Activated T-helper 17 cell treated with anti-CD3 and anti-CD28 coated beads, Interleukin-2, amount 50 U/mL, for 72 hours (primary cell): ENCODE measurements at places on chromosomes 2 and 18. TPM values are rescaled to one million over a fixed set of nuclear protein-coding genes. Genes with fewer than 3 reads are reported as not detected.
A peak's percentile ranks its signal among the peaks of the same experiment; 100 is the strongest.

- no peak for ATAC-seq
Measured at GRCh38 chr2:121723316-121723715, 13.4 kb downstream of the NIFK start.

GRCh38 chr18:79819968-79820351 is 22.2 kb downstream of the KCNG2 start:
- ATAC-seq = no peak

RPRM gene
- total RNA-seq = not detected

GRCh38 chr2:181465676-181466375 is 8.6 kb downstream of the ITGA4 start:
- ATAC-seq = peak; percentile 22

FAM110C gene
- 2.2 TPM for total RNA-seq

DSG2 gene
- total RNA-seq = 0.11 TPM

ANKRD30BL gene
- not detected for total RNA-seq

DNA sequence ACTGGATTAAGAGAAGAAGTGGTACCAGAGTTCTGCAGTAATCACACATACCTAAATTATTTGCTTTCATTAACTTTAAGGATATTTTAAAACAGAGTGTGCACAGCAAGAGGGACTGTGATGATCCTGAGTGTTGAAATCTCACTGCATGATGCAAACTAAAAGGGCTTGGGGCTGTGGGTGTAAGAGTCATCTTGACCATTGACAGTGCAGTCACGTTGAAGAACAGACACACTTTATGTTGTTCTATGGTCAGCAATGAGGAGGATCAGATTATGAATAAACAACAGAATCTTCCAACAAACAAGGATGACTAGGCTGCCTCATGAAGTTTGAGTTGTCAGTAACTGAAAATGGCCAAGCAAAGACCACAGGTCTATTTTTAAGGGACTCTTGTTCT is 87.2 kb upstream of the GALNT5 start:
- ATAC-seq = no peak

GRCh38 chr2:177211169-177211568 is 1.4 kb upstream of the HNRNPA3 start:
- ATAC-seq = no peak

GRCh38 chr2:235829726-235830125 is 335.9 kb downstream of the AGAP1 start:
- ATAC-seq = no peak

DNA sequence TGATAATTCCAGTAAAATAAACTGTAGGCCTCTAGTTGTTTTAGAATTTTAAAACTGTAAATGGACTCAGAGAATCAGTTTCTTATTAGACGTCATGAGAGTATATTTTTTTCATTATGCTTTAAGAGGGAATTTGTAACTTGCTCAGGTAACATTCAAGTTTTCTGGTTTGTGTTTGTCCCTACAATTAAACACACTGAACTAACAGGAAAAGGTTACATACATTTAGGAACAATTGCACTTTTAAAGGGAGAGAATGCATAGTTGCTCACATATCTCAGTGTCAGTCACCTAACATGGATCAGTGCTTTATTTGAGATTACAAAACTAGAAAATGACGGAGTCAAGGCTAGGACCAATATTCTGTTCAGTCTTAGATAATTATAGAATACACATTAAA is 3.1 kb downstream of the COL3A1 start:
- ATAC-seq = no peak

DNA sequence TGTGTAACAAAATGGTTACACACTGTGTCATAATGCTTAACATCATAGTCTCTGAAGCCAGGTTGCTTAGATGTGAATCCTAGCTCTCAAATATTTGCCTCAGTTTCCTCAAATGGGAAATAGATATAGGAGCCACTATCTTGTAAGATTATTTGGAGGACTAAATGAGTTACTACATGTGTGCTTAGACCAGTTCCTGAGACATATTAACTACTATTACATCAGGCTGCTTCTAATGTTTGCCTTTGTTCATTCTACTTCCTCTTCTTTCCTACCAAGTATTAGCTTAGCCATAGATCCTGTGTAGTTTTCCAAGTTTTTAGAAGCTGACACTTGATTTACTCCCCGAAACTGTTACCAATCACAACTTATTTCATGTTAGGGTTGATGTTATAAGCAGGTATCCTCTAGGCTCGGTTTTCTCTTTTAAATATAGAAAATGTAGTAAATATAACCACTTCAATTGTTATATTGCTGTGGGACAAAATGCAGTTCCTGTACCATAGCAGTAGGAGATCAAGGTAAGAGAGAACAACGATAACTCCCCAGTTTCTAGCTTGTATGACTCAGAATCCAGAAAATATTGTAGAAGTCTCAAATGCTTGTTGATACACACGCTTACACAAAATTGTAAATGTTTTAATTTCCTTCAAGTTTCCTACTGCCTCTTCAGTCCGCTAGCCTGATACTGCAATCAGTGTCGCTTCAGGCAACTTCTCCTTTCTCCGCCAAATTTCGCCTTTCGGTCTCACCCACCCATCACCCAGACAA is 751 bp upstream of the DNAJC10 start:
- ATAC-seq = peak; percentile 53

DNA sequence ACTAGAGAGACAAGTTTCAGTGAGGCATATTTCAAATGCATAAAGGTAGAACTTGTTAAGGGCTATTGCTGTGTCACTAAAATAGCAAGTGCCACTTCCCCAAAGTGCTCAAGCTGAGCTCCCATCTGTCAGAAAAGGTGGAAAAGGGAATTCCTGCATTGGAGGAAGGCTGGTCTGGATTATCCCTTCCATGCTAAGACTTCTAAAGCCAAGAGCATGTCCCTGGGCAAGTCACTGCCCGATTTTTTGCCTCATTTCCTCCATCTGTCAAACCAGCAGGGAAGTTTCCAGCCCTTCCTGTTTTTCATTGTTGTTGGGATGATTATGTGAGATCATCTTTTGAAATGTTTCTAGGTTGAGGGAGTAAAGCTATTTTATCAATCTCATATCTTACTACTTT is 175.5 kb downstream of the SETBP1 start:
- ATAC-seq = no peak

DNA sequence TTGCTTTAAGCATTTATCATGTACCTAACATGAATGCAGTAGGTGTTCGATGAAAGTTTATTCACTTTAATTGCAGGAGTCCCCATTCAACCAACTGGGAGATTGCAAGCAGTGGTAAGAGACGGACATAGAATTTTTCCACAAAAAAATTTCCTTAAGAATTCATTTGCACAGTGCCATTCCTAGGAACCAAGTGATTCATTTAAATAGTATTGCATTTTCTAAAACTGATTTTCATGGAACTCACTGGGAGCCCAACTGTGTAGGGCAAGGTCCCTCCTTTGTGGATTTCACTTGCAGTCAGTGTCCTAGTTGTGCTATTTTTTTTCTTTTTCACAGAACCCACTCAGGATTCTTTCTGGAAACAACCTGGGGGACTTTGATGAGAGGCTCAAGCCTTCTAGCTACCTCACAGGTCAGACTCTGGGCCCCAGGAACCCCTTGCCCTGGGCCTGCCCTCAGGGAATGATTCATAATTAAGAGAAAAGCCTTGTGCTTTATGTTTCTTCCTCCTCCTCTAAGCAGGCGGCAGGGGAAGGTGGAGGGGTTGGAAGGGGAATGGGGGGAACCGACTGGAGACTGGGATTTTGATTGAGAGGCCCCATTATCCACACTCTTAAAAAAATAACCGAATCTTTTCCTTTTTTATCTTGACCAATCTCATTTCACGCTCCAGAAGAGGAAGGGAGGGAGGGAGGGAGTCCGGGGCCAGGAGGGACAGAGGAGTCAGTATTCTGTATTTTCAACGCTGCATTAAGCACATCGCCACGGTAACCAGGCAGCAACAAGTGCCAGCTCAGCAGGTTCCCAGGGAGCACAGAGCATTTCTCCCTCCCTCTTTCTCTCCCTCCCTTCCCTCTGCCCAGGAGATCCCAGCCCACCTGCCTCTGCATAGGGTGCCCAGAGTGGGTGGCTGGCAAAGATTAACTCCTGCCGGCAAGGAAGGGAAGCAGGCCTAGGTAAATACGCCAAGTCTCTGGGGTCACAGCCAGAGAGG is 51.8 kb downstream of the PSD4 start:
- ATAC-seq = no peak

ABCG8 gene
- total RNA-seq = not detected

HOXD13 gene
- total RNA-seq = not detected

PLGLB1 gene
- 2.4 TPM for total RNA-seq

DNA sequence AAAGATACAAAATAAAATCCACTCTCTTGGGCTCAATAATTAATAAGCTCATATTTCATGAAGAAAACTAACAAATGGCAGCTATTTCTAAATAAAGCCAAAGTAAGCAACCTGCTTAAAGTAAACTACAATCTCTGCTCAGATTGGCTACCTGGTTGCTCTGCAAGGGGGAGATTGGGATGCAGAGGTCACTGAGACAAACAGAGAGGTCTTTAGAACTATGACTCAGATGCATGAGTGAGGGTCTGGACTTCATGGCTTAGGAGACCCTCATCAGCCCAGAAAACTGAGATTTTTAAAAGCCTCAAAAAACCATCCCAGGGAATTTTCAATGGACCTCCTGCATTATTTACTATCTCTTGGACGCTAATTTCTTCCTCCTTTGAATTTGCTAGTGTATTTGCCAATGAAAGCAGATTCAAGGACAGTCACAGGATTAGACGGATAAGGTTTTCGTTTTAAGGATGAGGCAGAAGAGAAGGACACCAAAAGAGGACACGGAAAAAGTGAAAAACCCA is 17.4 kb downstream of the CYTIP start:
- ATAC-seq = no peak

DPYSL5 gene
- not detected for total RNA-seq

SPP2 gene
- not detected for total RNA-seq

DNA sequence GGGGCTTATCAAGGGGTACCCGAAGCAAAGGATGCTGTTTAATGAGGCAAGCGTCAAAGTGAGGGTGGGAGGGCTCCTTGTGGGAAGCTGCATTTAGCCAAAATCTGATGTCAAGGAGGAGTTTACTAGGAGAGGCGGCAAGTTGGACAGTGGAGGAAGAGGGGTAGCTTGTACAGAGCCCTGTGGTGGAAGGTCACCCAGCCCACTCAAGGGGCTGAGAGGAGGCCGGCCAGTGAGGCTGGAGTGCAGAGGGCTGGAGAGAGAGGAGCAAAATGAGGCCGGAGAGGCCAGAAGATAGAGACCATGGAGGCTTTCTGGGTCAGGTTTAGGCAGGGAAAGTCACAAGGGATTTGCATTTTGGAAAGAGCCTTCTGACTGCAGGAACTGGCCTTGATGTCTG is 49.5 kb downstream of the ASB1 start:
- ATAC-seq = no peak

DNA sequence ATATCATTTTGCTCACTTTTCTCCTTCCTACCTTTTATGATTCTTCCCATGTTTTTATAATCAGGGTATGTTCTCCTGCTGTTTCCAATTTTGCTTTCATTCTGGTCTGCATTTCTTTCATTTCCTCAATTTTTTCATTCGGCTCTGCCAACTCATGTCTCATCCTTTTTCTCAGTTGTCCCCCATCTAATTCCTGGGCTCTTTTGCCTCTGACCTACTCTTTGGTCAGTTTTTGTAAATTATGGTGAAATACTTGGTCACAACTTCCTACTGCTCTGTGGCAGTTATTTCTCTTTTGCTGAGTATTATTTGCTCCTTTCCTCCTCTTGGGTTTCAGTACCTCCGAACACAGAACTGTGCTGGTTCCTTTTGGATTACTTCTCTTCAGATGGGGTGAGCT is 27.5 kb downstream of the MYO7B start:
- ATAC-seq = no peak

GRCh38 chr2:190853531-190854383 is 26.9 kb upstream of the GLS start:
- peak; percentile 42 for ATAC-seq

RPIA gene
- total RNA-seq = 58.8 TPM

GRCh38 chr2:138486363-138487198 is 15.0 kb upstream of the SPOPL start:
- ATAC-seq = no peak

HOXD8 gene
- not detected for total RNA-seq

MZT2B gene
- total RNA-seq = 326 TPM

- no peak for ATAC-seq
Measured at GRCh38 chr2:188919824-188920223, 54.3 kb upstream of the COL3A1 start.

DNA sequence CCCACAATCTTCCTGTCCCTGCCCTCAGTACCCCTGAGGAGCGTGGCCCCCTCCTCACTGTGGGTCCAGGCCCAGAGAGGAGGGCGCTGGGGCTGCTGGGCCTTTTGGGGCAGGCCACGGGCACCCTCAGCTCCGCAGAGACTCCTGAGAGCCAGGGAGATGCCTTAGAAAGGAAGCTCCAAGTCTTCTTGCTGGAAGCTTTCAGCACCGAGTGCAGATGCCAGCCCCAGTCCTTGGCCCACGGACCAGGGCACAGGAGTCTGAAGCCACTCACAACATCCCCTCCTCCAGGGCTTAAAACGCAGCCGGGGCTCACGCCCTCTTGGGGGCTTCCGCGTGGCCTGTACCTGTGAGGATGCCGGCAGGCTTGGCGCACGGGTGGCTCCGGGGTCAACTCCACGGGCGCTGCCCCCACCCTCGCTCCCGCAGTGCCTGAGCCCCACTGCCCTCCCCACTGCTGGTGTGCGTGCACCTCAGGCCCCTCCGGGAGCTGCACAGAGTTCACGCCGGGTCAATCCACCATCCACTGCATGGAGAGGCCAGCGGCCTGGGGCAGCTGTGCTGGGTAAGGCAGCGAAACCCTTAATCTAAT is 72.1 kb upstream of the CTDP1 start:
- no peak for ATAC-seq

DNA sequence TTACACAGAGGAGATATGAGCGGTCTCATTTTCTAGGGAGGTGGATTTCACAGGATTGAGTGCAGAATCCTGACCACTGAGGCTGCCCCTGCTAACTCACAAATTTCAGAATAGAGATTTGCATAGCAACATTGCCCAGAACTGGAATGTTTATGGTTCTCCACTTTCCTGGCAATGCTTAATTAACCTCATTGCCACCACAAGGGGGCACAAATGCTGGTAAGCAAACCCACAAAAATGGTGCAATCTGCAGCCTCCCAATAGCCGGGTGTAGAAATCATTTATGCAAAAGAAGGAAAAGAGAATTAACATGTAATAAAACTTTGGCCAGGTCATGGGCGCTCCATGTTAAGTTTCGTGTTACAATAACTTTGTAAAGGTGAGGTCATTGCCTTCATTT is 112.4 kb downstream of the CYRIA start:
- no peak for ATAC-seq

DNA sequence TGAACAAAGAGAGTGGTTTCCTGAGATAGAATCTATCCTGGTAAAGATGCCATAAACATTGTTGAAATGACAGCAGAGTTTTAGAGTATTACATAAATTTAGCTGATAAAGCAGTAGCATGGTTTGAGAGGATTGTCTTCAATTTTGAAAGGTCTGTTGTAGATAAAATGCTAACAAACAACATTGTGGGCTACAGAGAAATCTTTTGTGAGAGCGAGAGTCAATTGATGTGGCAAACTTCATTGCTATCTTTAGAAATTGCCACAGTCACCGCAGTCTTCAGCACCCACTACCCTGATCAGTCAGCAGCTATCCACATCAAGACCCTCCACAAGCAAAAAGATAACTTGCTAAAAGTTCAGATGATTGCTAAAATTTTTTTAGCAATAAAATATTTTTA is 17.5 kb downstream of the VRK2 start:
- peak; percentile 53 for ATAC-seq

GRCh38 chr2:126707191-126707590 is 51.2 kb downstream of the GYPC start:
- ATAC-seq = no peak

POLR1A gene
- total RNA-seq = 62.0 TPM

MERTK gene
- total RNA-seq = 0.43 TPM
